ENCODE measurements at places on chromosomes 11 and 22. TPM values are rescaled to one million over a fixed set of nuclear protein-coding genes. Genes with fewer than 3 reads are reported as not detected.

DNA sequence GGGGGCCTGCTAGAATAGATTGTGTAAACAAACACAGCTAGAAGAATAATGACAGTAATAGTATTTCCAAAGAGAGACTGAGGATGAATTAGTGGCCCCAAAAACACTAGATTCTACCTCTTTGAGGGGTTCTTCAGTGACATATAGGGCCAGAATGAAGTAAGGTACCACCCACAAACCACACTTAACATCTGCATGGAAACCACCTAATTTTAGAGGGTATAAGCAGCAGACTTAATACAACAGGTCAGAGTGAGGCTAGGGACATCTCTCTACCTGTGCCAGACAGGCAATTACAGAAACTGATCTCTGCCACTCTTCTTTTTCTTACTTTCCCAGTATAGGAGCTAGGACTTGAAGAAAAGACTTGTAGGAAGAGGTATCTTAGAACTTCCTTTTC is 20.1 kb downstream of the ELP4 start:
- no peaks in the 10 kb centered on the region for H3K27me3 ChIP-seq
- H3K27ac ChIP-seq, result no peak overlapping the region
- H3K4me3 ChIP-seq, result no peak overlapping the region
- no peaks in the 10 kb centered on the region for H3K36me3 ChIP-seq
- DNase-seq, result no peak

DNA sequence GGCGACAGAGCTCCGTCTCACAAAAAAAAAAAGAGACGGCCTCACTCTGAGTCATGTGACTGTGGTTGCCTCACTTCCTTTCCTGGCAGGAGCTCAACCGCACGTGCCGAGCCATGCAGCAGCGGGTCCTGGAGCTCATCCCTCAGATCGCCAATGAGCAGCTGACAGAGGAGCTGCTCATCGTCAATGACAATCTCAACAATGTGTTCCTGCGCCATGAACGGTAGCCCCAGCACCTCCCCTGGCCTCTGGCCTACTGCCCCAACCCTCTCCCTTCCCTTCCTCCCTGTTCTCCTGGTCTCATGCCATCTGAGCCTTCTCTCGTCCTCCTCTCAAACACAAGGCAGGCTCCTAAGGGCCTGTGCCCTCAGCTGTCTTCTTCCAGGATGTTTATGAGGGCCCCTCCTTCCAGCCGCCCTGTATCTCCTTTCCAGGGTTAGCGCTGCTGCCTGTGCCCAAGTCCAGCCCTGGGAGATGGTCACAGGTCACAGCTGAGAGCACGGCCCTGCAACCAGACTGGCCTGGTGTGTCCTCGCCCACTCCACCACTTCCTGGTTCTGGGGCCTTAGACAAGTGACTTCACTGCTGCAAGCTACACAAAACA is 30.7 kb downstream of the TOM1 start:
- no peak overlapping the region for H3K27ac ChIP-seq
- H3K4me1 ChIP-seq, result peaks cover 20% of the 10 kb centered on the region
- no peak overlapping the region for H3K4me3 ChIP-seq

DNA sequence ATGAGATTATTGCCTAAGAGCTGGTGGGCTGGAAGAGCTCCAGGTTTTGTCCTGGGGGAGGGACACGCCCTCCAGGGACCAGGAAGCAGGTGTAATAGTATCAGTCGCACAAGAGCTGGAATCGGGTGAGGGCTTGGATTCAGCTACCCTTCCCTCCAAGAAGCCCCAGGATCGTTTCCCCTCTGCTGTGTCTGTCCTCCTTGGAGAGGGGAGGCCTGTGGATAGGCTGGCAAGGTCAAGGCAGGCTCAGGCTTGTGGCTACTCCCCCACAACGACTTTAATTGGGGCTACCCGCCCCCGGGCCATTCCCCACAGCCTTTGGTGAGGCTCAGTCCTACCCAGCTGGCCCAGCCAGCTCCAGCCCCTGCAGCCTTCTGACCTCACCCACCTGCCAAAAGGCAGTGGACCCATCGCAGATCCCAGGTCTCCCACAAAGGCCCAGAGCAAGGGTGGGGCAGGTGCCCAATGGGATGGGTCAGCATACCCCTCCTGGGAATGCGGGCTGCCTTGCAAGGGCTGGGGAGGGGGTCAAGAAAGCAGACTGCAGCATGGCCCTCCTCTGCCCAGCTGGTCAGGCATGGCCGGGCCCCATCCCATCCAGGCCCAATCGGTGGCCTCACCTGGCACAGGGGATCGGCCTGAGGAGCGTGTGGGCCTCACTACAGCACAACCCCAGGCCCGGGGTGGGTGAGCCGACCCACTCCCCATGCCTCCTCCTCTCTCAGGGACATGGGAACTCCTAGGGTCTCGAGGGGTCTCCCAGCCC is 1.0 kb downstream of the CTSD start:
- peak overlapping the region; percentile 69 for H3K27ac ChIP-seq
- H3K4me3 ChIP-seq, result peak overlapping the region; percentile 78
- H3K4me1 ChIP-seq, result peaks cover 62% of the 10 kb centered on the region
- H3K36me3 ChIP-seq, result no peaks in the 10 kb centered on the region
- H3K27me3 ChIP-seq, result no peaks in the 10 kb centered on the region
- DNase-seq, result no peak

DNA sequence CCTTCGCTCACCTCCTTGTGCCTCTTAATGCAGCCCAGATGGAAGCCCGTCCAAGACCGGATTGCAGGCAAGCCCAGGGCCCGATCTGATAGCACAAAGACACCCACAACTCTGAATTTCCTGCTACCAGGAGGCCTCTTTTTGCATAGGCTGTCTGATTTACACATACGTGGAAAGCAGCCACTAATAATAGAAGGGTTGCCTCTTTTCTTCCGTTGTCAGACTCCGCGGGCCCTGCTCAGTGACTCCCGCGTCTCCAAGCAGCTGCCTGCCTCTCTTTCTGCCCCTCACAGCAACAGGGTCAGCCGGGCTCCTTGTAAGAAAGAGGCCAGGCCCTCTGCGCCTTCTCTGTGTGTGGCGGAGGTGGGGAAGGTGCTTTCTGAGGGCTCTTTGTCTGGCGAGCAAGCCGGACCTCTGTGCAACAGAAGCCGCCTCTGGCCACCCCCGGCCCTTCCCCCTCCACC is 26.7 kb downstream of the FLI1 start:
- no peaks in the 10 kb centered on the region for H3K27me3 ChIP-seq
- DNase-seq, result peak; percentile 42
- H3K27ac ChIP-seq, result no peak overlapping the region
- H3K4me1 ChIP-seq, result peaks cover 100% of the 10 kb centered on the region
- no peaks in the 10 kb centered on the region for H3K36me3 ChIP-seq

Gene MS4A4E
- not detected for total RNA-seq
